ENCODE measurements at places on chromosomes 3 and 15. TPM values are rescaled to one million over a fixed set of nuclear protein-coding genes. Genes with fewer than 3 reads are reported as not detected.

The MNS1 gene
- total RNA-seq = 1.9 TPM

The AQP9 gene
- under 0.01 TPM for total RNA-seq

The FHIT gene
- 3.6 TPM for total RNA-seq

The ALPK3 gene
- total RNA-seq = 1.6 TPM

The RARB gene
- 13.4 TPM for total RNA-seq

The CLCN2 gene
- 8.4 TPM for total RNA-seq

The TM4SF18 gene
- 5.6 TPM for total RNA-seq

The SIDT1 gene
- 6.2 TPM for total RNA-seq

The TARS3 gene
- total RNA-seq = 34.9 TPM

The NR2E3 gene
- 0.16 TPM for total RNA-seq

The GHSR gene
- total RNA-seq = not detected

The HTR3E gene
- not detected for total RNA-seq

The PLSCR2 gene
- not detected for total RNA-seq

The EMC7 gene
- total RNA-seq = 21.2 TPM

The CKMT1B gene
- total RNA-seq = 6.7 TPM

The SAMD7 gene
- not detected for total RNA-seq

The HRG gene
- total RNA-seq = not detected

The RLBP1 gene
- total RNA-seq = 2.3 TPM

All from occipital lobe (tissue), 3 donors.